ENCODE measurements at places on chromosomes 11 and 22. TPM values are rescaled to one million over a fixed set of nuclear protein-coding genes. Genes with fewer than 3 reads are reported as not detected.

DNA sequence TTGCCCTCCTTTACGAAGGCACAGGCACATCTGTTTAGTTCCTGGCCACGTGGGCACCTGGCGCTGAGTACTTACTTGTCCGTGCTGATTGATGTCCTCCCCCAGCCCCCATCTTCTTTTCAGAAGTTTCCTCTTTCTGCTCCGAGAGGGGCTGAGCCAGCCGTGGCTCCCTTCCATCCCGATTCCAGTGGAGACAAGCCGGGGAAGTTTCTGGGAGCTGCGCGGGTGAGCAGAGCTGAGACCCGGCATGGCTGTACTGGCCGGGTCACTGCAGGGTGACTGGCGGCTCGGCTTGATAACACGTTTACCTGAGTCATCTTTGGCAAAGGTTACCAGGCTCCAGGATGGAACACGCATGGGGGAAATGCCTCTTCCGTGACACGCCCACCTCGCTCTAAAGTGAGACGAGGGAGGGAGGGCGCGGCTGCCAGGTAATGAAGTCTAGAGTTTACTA lies 45.4 kb upstream of the ATXN10 start:
- DNase-seq, result peak; percentile 24

DNA sequence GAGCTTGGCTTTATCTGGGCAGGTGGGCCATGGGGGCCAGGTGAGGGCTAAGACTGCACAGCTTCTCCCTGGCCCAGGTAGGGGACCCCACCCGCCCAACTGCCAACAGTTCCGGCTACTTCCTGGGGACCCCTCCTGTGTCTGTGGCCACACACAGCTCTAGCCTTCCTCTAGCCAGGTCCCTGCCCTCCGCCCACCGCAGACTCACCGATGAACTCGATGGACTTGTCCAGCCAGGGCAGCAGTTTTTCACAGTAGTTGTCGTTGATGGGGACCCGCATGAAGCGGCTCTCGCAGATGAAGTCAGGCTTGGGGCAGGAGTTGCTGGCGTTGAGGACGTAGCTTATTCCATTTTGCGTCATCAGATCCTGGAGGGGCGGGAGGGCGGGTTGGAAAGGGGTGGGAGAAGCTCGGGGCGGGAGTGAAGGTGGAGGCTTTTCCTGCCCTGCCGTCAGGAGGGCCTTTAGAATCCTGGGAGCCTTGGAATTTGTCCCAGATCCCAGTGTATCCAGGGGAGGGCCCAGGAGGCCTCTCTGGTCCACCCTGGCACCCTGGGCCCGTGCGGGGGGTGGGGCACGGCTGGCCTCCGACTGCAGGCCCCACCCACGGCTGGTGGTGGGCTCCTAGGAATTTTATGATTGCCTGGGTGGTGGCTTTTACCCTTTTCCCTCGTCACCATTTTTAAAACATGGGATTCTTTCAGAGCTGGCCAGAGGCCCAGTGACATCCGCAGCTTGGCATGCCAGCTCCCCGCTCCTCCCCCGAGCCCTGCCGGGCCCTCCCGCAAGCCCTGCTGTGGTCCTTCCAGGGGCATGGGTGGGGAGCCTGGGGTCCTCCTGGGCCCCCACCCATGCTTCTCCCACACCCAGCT lies 13.9 kb downstream of the DUSP8 start:
- peak; percentile 84 for DNase-seq

- peak; percentile 80 for DNase-seq
These were observed 8.4 kb downstream of the LRRC10B start for GRCh38 chr11:61516675-61517572.

DNA sequence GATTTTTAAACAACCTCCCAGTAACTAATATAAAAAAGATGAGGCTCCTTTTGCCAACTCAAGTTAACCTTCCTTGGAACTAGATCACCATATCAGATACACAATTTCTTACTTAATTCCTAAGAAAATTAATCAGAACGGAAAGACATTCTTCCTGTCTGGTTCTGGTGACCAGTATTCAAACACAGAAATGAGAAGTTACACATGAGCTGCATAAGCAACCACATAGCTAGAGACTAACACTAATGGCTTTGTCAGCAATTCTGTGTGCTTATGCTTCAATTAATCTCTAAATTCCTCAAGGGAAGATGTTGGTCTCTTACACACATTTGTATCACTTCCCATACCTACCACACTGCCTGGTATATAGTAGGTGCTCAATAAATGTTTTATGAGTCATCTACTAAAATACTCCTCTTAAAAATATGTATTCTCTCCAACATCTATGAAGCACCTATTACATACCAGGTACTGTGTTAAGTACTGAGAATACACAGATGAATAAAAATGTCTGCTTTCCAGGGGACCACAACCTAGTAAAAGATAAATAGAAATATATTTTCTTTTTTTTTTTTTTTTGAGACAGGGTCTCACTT lies 54.5 kb downstream of the GAB2 start:
- DNase-seq, result no peak

DNA sequence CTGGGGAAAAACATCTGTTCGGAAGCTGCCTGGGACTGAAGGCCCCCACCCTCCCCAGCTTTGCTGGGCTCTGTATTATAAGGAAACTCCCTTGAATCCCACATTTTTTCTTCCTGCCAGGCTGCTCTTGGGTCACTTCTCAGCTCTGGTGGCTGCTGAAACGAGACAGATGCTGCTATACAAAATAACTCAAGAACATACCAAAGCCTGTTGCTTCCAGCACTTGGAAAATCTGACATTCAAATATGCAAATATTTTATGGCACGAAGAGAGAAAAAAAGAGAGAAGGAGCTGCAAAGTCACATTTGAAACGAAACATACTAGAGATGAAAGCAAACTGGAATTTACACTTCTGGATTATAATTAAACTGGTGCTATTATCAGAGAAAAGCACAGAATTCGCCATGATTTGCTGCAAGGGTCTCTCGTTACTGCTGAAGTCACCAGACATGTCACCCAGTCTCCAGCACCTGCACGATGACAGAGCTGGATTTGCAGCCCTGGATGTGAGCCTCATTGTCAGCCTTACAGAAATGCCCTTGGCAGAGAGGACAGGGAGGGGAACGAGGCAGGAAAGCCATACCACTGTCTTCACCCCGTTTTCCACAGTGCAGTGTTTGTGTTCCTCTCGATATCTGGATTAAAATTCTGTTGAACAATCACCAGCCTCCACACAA lies 47.9 kb upstream of the IGSF9B start:
- DNase-seq, result peak; percentile 35

DNA sequence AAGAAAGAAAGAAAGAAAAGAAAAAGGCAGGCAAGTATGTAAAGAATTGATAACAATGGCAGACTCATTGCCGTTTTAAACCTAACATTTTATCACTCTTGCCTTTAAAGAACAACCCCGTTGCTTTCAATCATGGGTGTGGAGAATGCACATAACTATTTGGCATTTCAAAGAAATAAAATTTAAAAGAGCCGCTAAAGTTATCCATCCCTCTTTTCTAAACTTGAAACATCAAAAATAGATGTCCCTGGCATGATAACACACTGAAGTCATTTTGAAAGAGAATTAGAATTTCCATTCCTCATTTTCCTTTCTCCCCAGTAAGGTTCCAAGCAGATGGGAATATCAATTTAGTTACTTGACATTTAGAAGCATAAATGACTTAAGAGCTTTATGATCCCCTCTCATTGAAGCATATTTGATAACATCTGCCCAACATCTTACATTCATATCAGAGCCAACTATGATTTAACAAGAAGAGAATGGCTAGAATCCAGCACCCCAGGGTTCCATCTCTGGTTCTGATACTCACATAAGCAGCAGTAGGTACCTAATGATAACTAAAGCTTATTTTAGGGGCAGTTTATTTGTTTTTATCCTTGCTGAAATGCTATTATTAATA lies 529.6 kb upstream of the LRRC4C start:
- no peak for DNase-seq

GRCh38 chr22:28207281-28208030 lies 288.4 kb upstream of the PITPNB start:
- DNase-seq, result no peak

DNA sequence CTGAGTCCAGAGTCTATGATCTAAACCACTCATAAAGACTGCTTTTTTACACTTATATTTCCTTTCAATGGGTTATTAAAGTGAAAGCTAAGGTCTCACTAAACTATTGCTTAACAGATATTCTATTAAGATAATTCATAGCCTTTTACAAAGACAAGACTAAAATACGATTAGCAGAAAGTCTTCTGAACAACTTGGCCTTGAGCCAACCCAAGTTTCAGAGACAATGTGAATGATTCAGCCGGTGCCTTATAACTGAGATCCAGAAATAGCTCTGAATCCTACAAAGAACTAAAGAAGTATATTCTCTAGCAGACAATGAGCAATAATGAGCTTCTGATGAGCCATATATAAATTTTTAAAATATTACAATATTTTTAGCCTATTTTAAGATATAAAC lies 41.5 kb upstream of the CARD18 start:
- no peak for DNase-seq

DNA sequence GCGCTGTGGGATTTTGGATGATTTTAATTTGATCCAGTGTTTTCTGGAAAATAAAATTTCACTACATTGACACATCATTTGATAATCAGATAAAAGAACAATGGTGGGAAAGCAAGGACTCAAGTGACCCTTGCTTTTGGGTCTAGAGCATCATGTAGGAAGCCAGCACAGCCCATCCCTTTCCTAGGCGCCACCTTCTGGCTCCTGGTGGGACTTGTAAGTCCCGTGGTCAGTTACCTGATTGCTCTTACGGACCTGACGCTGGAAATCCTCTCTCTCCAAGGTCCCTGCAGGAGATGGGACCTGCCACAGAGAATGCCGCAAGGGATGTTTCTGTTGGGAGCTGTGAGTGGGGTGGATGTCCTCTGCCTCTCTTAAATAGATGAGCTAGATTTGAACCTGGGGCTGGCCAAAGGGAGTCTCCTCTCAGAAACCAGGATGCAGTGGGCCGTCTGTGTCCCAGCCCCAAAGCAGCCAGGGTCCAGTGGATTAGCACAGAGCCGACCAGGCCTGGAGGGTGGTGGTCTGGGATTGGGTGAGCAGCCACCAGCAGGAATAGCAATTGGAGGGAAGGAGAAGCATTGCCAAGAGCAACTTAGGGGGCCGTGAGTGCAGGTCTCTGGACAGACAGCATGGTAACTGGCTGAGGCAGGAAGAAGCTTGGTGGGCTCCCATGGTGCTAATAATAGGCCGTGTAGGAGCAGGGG lies 21.7 kb downstream of the TIMP3 start:
- no peak for DNase-seq

DNA sequence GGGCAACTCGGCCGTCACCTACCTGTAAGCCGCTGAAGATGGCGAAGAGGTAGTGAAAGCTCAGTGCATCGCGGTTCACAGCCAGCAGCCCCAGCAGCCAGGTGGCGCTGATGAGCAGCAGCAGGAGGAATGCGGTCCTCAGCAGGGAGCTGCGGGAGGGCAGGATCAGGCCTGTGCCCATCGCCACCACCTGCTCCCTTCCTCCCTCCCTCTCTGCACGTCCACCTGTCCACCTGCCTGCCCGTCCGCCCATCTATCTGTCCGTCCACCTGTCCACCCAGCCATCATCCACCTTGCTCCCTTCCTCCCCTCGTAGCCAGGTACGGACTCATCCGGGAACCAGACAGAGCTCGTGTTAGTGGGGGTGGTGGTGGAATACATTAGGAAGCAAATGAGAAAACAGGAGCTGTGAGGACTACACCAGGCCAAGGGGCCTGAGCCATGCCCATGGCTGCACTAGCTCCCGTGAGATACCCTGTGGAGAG lies 32.2 kb downstream of the TRMU start:
- DNase-seq, result peak; percentile 83

GRCh38 chr11:117511483-117511930 lies 183.9 kb downstream of the CEP164 start:
- no peak for DNase-seq

- DNase-seq, result peak; percentile 58
These were observed 10.2 kb upstream of the TBC1D10A start for GRCh38 chr22:30336752-30337460.

GRCh38 chr22:20629401-20629800 lies 122.0 kb downstream of the MED15 start:
- DNase-seq, result no peak

- no peak for DNase-seq
These were observed 244.2 kb downstream of the ETS1 start for GRCh38 chr11:128343135-128343514.

DNA sequence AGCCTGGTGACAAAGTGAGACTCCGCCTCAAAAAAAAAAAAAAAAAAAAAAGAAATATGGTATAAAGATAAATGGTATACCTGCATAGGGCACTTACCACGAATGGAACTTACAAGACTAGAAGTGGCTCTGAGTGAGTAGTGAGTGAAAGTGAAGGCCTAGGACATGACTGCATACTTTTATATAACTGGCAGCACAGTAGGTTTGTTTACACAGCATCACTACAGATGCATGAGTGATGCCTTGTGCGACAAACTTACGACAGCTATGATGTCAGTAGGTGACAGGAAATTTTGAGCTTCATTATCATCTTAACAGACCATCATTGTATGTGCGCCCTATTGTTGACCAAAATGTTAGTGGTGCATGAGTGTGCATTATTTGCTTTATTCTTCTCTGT lies 17.7 kb downstream of the XRCC6 start:
- no peak for DNase-seq

DNA sequence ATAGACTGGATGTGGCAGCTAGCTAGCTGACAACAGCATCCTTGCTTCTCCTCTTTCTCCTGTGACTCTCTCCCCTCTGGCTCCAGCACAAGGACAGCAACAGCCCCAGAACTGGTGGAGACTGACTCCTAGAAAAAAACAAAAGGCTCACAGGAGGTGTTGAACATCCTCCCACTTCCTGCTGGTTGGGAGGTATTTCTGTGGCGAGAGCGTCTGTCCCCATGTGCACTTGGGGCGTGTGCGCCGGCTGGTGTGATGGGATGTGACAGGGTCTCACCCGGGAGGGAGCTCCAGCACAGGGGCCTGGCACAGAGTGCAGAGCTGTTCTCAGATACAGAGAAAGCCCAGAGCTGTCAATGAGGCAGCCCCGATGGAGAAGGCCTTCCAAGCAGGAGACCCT lies 107.2 kb upstream of the E2F8 start:
- DNase-seq, result peak; percentile 56

GRCh38 chr22:46335201-46336118 lies at the start of gene TRMU:
TRMU (plus strand) TSS chr22:46335714; CDS start chr22:46335765, 51 bp downstream.
- DNase-seq, result peak; percentile 89

- no peak for DNase-seq
These were observed 106.4 kb downstream of the CTNND1 start for GRCh38 chr11:57867966-57868365.

- DNase-seq, result no peak
These were observed 104.3 kb downstream of the MRTFA start for GRCh38 chr22:40531951-40532900.

RCOR2 gene
- total RNA-seq, result 10.1 TPM

SYT13 gene
- 28.5 TPM for total RNA-seq

NXPE2 gene
- 0.36 TPM for total RNA-seq

MOGAT2 gene
- not detected for total RNA-seq

SELENOO gene
- 16.3 TPM for total RNA-seq

HOATZ gene
- total RNA-seq, result not detected

APOC3 gene
- total RNA-seq, result not detected

SLC35E4 gene
- total RNA-seq, result 3.1 TPM

SCUBE2 gene
- 2.9 TPM for total RNA-seq
